Iris pigment epithelial cell (primary cell): ENCODE measurements at places on chromosomes 7 and 10.

DNA sequence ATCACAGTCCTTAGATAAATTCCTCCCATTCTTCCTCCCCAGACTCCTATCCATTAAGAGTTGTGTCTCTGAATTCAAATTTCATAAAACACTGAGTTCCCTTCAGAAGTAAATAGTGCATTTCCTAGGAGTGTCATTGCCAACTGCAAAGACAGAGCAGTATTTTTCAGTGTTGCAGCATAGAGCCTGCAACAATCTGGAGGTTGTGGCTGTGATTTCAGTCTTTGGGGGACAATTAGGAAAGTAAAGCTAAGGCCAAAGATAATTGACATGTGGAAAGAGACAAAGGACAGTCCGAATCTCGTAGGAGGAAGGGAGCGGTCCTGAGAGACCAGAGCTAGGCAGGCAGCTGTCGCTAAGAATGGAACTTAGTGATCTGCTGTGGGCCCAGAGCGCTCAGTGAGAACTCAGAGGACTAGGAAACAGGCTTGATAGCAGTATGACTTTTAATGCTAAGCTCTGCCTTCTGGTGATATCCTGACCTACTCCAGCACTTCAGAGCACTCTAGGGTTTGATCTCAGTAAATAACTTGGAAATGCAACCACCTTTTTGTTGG is 46.2 kb downstream of the PRPF18 start:
- DNase-seq, result no peak

- no peak for DNase-seq
Observed at GRCh38 chr10:26385443-26385842, 52.7 kb upstream of the APBB1IP start.

GRCh38 chr7:24885305-24885704 is 94.7 kb downstream of the OSBPL3 start:
- no peak for DNase-seq

GRCh38 chr7:149071641-149072437 is 18.7 kb downstream of the ZNF786 start:
- DNase-seq, result no peak

DNA sequence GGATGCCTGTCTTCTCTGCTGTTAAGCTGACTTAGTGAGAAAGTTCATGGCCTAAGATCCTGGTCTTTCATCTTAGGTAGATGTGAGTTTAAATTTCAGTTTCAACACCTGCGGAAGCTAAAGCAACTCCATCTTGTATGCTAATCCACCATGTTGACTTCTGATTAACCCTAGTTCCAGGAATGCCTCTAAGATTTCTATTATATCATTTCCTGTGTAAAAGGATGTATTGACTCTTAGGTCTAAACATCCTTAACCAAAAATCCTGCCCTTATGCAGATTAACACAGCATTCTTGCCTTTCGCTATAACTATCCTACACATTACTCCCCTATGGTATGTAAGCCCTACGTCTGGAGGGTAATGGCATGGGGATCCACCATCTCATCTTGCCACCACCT is 94.4 kb upstream of the CCDC6 start:
- DNase-seq, result no peak

GRCh38 chr7:35492451-35493175 is 202.3 kb downstream of the HERPUD2 start:
- DNase-seq, result no peak

GRCh38 chr7:116934580-116934979 is 18.7 kb upstream of the ST7 start:
- no peak for DNase-seq

- DNase-seq, result no peak
Observed at GRCh38 chr10:12179606-12180170, 16.0 kb downstream of the NUDT5 start.
